ENCODE measurements at places on chromosomes 6 and 20.

DNA sequence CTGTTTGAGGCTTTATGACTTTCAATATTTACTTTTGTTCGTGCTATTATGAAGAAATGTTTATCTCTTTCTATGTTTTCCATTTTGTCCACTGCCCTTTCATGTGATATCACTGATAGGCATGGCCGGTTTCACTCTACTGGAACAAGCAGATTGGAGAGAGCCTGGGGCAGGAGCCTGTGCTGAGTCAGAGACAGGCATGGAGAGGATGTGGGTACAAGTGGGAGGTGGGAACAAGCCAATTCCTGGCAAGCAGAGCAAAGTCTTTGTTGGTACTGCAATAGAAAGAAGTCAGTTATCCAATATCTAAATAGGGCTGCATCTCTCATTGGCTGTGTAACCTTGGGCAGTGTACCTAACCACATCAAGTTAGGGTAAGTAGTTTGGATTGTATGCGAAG lies 545.6 kb upstream of the MAP3K7 start:
- peak; percentile 3 for DNase-seq

- no peak for DNase-seq
Observed at GRCh38 chr6:4029687-4030086, 49.2 kb downstream of the FAM217A start.

- DNase-seq, result no peak
Observed at GRCh38 chr6:36683145-36683655, 4.7 kb downstream of the CDKN1A start.

- DNase-seq, result peak; percentile 11
Observed at GRCh38 chr6:2448826-2449571, 203.6 kb upstream of the GMDS start.

DNA sequence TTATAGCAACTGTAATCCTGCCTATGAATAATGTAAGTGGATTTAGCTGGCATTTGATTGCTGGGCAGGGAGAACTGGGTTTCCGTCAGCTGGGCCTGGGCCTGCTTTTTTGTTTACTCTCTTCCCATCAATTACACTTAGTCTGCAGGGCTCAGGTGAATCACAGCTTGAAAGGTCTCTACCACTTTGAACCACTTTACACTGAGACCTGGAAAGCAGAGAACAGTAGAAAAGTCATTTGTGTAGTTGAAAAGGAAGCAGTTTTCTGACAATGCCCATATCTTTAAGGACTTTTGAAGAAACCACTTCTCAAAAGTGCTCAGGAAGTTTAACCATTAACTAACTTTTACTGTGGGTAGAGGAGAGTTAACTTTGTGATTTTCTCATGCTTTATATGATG lies 315.4 kb upstream of the SASH1 start:
- no peak for DNase-seq

DNA sequence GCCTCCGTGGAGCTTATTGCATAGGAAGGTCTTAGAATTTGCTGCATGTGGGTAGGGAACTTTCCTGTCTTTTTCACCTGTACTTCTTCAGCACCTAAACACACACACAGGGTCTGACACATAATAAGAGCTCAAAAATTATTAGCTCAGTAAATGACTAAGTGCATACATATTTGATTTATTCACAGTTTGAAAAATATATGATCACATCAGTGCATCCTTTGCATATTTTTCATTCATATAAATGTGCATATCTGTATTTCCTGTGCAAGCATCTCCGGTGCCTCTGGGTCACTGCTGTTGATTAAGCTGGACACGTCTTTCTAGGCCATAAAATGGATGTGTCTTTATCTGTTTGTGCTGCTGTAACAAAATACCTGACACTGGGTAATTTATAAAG lies 234.7 kb downstream of the UST start:
- DNase-seq, result no peak

DNA sequence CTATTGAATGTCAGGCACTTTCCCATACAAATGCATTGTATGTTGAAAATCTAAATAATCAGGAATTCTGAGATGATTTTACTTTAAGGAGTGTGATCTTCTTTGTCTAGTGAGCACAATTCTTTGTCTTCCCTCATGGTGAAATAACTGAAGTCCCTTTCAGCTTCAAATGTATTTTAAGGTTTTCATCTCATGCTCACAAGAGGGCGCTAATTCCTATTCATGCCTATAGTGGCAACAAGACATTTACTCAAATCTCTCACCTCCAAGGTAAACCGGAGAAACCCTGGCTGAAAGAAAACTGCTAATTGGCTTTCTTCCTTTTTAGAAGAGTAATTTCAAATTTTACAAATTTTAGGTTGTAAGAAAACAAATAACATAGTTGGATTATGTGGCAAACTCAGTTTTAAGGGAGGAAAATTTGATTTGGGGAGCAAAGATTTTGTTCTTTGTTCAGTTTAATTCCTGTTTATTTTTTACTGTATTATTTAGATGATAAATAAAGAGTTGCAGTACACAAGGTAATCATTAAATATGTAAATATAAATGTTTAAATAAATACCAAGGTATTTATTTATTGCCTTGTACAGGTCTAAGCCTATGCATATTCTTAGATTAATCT lies 69.1 kb downstream of the SLC35F1 start:
- DNase-seq, result peak; percentile 41

GRCh38 chr20:40471261-40471629 lies 217.8 kb downstream of the MAFB start:
- peak; percentile 14 for DNase-seq

DNA sequence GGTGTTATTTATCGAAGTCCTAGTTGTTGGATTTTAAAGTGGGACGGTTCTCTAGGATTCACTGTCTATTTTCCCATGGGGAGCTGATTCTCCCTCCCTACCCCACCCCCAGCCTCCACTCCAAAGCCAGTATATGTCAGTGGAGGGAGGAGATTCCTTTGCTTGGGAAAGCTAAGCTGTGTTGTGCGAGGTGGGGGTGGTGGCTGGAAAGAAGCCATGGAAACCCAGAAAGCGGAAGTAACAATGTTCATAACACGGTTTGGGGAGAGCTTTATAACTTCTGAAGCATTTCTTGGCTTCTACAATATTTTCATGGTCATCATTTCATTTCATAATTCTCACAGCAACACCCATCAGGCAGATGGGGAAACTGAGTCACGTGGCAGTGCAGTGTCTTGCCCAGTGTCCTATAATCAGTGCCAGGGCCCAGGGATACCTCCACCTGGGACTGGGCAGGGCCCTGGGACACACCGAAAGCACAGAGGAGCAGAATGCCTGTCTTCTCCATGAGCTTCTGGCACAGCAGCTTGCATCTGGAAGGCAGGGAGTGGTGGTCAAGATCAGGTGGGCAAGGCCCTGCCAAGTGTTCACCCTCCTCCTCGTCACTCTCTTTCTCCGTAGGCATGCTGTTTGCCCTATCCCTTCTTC lies 4.5 kb downstream of the SUN5 start:
- DNase-seq, result no peak

DNA sequence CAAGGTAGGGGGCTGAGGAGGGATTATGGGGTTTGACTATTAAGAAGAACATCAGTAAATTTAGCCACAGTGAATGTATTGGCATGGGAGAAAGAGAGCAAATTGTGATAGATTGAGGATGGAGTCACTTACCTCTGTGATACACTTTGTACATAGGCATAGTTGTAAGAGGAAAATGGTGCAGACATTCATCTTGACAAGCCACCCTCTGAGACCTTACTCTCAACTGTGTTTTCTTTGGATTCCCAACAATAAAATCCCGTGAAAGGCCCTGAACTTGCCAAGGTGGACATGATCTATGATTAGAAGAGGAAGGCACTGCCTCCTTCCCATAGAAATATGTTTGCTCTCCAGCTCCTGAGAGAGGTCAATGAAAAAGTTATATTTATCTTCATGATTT lies 18.6 kb upstream of the TENT5A start:
- DNase-seq, result no peak

DNA sequence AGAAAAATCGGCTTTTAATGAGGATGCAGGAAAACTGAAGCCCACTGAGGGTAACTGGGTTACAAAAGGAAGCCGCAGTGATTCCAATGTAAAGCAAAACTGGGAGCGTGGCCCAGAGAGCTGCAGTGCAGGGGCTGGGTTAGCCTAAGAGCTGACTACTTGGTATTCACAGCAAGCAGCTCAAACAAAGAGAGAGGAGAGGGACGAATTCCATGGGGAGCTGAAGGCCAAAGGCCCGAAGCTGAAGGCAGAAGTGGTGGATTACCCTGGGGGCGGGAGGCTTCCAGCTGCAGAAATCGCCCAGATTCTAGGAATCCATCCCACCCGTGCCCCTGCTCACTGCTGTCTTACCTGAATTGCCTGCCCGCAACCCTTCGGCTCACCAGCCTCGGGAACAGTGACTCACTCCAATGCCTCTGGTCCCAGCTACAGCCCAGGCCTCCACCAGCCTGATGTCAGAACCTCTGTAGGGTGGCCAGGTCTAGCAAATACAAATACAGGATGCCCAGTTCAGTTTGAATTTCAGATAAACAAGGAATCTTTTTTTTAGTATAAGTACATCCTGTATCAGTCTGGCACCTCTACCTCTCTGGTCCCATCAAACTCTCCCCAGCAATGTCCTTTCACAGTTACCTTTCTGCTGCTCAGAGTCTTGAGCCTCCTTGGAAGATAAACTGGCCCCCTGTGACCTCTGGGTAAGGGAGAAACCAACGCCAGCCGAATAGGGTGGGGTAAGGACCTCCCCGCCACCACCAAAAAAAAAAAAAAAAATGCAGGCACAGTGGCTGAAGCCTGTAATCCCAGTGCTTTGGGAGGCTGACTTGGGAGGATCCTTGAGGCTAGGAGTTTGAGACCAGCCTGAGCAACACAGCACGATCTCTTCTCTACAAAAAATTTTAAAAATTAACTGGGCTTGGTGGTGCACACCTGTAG lies 14.6 kb upstream of the ZMYND8 start:
- no peak for DNase-seq

- DNase-seq, result no peak
Observed at GRCh38 chr6:79167931-79168694, 66.4 kb downstream of the HMGN3 start.

DNA sequence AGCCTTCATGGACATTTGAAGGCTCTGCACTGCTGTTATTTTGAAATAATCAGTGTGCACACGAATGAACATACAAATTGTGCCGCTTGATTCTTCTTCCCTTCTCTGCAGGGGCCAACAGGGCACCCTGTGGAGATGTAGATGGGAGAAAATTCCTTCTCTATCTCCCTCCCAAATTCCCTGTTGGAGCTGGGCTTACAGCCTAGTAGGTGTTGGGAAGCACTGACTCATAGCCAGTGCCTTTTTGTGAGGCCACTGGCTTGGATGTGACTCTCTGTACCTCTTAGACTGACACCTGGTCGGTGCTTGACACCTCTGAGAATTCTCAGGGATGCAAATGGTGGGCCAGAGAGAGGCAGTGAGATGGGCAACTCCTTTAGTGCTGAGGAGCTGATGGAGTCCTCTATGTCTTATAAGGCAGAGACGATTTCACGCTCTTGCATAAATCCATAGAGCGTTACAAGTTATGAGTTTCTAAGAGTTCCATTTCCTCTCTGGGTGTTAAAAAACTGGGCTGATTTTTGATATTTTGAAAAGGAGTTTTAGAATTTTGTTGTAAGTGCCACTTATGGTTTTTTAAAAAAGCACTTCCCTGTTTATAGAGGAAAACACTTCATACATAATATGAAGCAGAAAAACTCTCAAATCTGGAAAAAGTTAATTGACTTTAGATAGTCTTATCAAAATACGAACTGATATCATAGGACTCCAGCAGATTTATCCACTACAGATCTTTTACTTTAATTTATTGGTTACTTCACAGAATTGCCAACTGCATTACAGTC lies 89.8 kb upstream of the MAP3K7 start:
- no peak for DNase-seq

- DNase-seq, result no peak
Observed at GRCh38 chr6:149950423-149950822, 8.6 kb downstream of the ULBP2 start.

DNA sequence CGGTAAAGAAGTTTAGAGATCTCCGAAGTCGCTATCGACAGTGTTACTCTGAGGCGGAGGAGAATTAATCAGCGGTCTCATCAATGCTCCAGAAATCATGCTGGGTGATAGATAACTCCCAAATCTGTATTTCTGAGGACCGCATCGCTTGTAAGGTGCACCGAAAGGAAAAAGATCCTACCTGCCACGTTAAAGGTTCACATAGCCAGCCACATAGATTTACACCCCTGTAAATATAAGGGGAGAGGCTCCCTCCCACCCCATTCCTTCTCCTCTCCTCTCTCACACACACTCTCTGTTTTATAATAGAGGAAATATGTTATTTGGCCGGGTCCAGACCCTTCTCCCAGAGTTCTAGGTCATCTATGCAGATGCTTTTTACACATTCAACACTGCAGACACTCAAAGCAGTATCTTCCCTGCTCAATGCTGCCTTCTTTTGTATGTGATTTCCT lies 620 bp upstream of the DEK start:
- DNase-seq, result no peak

DNA sequence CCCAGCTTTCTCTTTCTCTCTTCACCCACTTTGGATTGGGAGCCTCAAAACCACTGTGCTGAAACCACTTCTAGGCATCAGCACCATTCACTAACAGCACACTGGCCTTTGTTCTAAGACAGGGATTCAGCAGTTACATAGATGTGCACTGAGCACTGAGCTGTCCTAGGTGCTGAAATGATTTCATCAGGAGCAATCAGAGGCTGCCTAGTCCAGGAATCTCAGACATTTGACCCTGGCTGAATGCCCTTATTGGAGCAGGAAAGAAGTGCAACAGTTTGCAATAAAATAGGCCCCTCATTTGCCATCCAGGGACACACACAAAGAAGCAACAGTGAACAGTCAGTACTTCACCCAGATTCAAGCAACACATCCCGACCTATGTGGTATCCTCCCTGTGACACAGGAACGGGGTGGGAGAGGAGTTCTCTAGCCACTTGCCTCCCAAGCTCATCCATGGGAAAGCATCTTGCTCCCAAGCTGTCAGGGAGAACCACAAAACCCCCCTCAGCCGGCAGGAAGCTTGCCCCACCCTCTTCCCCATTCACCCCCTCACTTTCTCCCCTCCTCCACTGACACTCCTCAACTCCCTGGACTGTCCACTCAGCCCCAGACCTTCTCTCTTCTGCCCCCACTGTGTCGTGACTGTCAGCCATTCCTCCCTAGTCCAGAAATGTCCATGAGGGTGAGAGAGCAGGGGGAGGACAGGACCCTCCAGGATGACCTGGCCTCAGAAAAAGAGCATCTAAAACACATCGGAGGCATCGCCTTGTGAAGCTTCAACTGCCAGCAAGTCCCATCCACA lies 304.4 kb downstream of the PREX1 start:
- peak; percentile 65 for DNase-seq

DNA sequence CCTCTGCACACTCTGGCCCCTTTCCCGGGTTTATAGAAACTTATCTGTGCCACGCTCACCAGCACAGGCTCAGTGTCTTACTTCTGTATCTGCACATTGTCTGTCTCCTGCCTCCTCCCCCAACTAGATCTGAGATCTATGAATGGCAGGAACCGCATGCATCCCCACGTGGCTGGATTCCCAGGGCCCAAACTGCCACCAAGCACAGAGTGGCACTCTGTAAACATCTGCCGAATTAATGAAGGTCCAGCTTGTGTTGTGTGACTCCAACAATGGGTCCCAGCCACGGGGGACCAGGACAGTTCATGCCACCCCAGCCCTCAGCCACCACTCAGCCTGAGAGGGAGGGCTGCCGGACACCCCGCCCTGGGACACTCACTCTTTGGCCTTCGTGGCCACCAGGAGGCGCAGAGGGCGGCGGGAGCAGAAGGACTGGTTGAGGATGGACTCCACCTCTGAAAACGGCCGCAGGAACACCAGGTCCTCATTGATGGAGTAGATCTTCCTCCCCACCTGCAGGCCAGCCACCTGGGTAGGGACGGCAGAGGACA lies 171.1 kb downstream of the PREX1 start:
- no peak for DNase-seq

Measured in Jurkat, Clone E6-1 (cell line).